ENCODE measurements at places on chromosomes 1 and 21.
A peak's percentile ranks its signal among the peaks of the same experiment; 100 is the strongest.

DNA sequence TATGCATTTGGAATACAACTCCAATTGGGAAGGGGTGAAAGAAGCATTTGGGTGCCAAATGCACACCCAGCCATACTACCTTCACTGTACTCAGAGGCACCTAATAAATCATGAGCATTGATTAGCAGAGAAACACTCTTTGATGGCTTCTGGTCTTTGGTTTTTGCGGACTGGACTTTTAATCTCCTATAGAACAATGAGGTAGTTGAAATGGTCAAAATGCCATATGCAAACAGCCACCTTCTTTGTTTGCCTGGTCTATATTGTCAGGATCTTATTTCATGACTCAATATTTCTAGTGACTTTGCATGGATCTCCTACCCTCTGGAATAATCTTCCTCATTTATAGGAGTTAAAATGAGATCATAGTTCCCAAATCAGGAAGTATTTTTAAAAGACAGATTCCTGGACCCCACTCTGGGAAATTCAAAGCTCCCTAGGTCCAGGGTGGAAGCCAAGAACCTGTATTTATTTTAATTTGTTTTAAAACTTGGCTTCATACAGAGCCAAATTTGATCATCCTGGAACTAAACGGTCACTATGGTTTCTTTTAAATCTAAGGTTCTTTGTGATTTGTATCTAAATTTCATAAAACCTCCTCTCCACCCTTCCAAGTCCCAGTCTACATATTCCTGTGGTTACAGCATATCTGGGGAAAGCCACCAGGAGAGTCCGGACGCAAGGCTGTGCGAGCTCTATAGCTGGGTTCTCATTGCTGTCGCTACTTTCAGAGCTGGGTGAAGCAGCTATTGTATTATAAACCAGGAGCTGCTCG lies 8.7 kb downstream of the FAM3B start:
- DNase-seq = no peak

DNA sequence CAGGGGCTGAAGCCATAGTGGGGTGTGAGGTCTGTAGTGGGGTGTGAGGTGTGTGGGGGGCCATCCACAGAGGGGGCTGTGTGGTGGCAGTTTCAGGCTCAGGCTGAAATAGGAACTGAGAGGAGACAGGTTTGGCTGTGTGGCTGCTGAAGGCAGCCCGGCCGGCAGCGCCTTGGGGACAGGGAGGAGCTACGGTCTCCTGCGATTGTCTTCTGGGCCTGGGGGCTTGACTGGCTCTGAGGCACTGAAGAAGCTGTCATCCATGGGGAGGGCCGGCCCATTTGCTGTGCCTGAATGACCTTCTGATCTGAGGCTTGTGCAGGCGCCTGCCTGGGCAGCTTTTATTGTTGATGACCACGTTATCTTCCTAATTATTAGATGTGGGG lies 10.0 kb upstream of the TTC34 start:
- DNase-seq = no peak

- no peak for DNase-seq
These were observed 110.0 kb downstream of the GLUL start for GRCh38 chr1:182281541-182281940.

GRCh38 chr1:79369091-79369490 lies 362.6 kb upstream of the ADGRL4 start:
- no peak for DNase-seq

DNA sequence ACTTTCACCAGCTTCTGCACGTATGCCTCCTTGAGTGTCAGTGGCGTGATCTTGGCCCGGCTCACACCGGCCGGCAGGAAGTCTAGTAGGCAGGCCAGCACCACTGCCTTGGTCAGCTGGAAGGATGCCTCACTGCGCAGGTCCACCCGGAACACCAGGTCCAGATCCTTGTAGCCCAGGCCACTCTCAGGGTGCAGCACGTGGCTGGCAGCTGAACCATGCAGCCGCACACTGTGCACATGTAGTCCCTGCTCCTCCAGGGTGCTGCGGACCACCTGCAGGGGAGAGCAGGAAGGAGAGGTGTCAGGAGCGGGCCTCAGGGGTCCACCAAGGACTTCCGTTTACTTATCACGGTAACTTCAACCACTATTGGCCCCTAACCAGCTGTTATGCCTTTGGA lies 6.0 kb downstream of the TENT5B start:
- DNase-seq = no peak

- DNase-seq = peak; percentile 18
These were observed 43.9 kb upstream of the ITPKB start for GRCh38 chr1:226782845-226783601.

DNA sequence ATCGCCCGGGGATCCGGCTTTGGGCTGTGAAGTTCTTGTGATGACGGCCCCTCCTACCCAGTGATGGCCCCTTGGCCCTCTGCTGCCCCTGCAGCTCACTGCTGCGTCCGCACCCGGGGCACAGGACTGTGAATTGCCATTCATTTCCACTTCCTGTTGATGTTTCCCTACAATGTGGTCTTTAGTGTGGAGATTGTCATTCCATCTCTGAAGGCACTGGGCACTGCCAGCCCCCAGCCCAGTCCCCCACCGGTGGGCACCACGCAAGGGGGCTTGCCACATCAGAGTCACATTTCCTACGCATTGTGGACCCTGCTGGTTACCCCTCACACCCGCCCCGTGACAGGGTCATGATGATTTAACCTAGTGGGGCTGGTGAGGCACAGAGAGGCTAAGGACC lies 2.5 kb upstream of the MX2 start:
- no peak for DNase-seq

DNA sequence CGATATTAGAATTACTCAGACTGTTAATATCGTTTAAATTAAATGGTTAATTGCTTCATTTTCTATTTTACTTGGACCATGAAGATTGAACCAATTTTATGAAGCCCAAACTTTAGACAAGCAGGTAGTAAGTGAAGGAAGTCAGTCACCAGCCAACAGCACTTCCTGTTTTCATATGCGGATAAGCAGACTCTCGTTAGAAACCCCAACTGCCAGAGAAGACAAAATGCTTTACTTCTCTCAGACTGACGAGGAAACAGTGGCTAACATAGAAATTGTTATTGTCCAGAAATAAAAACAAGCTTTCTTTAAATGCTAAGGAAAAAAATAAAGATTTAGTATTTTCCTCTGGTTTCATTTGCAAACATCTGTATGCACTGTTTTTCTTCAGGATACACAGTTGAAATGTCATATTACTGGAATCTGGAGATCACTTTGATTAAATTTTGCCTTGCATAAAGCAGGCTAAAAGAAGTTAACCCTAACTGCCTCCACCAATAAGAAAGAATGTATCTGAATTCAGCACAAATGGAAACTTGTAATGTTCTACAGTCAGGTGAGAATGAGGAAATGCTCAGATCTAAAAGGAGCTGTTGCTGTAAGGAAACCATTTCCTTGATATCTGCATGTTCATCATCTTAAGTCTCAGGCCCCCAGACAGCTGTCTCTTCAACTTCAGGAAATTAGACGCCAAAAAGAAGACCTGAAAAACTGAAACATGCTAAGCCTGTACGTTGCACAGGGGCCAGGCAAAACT lies 129.8 kb upstream of the SAMSN1 start:
- no peak for DNase-seq

- no peak for DNase-seq
These were observed 4.0 kb upstream of the SLC25A34 start for GRCh38 chr1:15731735-15732685.

DNA sequence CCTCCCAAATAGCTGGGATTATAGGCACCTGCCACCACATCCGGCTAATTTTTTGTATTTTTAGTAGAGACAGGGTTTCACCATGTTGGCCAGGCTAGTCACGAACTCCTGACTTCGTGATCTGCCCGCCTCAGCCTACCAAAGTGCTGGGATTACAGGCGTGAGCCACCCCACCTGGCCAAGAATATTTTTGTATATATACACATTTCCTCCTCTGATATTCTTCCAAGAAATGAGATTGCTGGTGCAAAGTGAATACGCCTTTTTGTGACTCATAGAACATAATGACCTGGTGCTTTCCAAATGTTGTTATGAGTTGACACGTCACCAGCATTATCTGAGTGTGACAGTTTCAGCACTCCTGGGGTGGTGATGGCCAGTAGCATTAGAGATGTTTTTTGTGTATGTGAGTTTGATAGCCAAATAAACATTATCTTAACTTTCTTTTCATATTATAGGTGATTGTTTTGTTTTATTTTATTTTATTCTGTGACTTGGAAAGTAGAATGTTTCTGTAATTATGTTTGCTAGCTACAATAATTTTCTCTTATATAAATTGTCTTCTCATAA lies 54.9 kb downstream of the KCNK1 start:
- no peak for DNase-seq

DNA sequence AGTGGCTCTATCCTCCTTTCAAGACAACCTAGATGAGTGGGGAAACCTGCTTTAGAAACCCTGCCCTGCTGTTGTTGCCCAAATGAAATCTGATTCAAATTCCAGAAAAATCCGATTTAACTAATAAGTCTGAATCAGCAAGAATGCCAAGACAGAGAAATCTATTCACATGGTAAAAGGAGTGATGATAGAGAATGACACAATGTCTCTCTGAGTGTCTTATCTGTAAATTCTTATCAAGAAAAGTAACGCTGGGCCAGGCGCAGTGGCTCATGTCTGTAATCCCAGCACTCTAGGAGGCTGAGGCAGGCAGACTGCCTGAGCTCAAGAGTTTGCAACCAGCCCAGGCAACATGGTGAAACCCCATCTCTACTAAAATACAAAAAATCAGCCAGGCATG lies 13.7 kb upstream of the GUCA2A start:
- no peak for DNase-seq

DNA sequence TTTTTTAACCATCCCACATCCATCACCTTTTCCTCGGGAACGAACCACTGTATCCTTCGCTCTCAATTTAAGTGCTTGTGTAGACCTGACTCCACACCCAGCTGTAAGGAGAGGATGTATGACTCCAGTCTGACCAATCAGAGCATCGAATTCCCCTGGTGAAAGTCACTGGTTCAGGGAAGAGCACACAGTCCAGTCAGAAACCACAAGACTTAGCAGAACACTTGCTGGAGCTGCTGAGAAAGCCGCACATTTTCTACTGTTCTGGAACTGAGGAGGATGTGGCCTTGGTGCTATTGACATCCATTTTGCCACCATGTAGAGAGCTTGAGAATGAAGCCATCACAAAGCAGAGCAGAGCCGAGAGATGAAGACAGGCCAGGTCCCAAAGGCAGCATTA lies 59.9 kb upstream of the CNN3 start:
- no peak for DNase-seq

DNA sequence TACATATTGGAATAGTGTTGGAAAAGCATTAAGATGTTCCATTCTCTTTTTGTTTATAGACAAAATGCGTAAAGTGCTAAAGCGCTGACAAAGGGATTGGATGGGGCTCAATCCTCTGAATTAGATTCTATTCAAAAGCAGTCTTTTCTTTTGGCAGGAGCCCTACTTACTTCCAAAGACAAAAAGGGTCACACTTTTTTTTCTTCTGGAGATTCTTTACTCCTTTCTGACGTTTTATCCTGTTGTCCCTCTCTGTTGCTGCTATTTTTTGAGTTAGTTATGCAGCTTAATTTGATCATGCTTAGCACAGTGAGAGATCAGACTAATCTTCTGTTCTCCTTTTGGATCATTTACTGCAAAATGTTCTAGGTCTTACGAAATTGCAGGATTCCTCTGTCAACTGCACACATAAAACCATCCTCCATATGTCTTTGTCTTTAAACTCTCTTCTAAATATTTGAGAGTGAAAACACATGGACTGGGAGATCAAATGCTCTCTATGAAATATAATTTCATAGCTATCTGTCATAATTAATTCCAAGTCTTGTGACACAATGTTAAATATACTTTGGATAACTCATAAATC lies 656.4 kb upstream of the ADGRL2 start:
- DNase-seq = no peak

- DNase-seq = no peak
These were observed 17.8 kb upstream of the JAK1 start for GRCh38 chr1:64984106-64984505.

DNA sequence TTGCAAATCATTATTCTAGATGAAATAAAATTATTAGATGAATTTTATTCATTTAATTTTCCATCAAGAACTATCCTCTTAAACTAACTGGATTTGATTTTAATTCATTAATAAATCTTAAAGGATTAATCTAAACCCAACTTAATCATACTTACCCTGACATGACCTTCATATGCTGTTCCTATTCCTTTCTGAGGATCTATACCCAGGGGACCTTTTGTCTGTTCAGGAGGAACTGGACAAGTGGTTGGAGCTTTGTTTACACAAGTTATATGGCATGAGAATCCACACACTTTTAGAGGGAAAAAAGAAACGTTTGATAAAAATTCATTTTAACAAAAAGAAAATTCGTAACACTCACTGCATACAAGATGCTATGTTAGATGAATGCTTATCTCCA lies 95.2 kb downstream of the COQ8A start:
- no peak for DNase-seq

- DNase-seq = no peak
These were observed 40.7 kb upstream of the NEK7 start for GRCh38 chr1:198116069-198116468.

DNA sequence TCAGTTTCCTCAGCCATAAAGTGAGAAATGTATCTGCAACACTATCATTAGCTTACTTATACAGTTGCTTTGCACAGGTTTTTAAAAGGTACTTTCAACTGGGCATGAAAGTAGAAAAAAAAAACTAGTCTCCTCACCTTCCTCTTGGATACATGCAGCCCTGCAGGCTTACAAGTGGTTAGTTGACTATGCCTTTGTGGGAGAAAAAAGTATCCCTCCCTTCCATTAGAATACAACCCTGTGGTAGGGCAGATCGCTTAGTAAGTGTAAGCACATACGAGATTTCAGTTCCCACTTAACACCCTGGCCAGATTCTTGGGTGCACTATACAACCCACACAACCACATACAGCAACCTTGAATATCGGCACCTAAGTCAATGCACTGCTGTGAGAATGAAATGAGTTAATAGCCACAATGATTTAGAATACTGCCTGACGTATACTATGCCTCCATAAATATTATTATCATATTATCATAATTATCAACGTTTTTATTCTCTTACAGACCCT lies 54.7 kb downstream of the PIGK start:
- DNase-seq = no peak

DNA sequence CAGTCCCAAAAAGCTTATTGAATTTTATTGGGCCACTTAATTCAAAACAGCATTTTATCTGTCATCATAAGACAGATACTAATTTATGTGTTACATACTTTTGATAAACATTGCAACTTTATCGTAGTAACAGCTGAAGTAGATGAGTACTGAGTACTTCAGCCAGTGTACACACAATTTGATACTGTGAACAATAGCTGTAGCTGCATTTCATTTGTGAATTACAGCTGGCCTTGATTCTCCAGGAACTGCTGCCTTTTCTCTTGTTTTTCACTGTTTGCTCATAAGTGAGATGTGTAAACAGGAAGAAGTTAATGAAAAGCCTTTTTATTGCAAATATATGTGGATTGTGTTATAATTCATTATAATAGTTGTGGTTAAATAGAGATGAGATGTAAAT lies 10.2 kb downstream of the UAP1 start:
- no peak for DNase-seq

- no peak for DNase-seq
These were observed 136.2 kb downstream of the PSMG1 start for GRCh38 chr21:39047046-39047445.

GRCh38 chr1:208433971-208434370 lies 189.8 kb upstream of the PLXNA2 start:
- no peak for DNase-seq

GRCh38 chr1:60483509-60483908 lies 409.9 kb upstream of the C1orf87 start:
- DNase-seq = no peak

GRCh38 chr1:50332941-50333594 lies 90.2 kb downstream of the DMRTA2 start:
- peak; percentile 57 for DNase-seq
